Muscle of leg (tissue), 16 donors: ENCODE measurements at places on chromosomes 16 and 17. TPM values are rescaled to one million over a fixed set of nuclear protein-coding genes. Genes with fewer than 3 reads are reported as not detected.

DNA sequence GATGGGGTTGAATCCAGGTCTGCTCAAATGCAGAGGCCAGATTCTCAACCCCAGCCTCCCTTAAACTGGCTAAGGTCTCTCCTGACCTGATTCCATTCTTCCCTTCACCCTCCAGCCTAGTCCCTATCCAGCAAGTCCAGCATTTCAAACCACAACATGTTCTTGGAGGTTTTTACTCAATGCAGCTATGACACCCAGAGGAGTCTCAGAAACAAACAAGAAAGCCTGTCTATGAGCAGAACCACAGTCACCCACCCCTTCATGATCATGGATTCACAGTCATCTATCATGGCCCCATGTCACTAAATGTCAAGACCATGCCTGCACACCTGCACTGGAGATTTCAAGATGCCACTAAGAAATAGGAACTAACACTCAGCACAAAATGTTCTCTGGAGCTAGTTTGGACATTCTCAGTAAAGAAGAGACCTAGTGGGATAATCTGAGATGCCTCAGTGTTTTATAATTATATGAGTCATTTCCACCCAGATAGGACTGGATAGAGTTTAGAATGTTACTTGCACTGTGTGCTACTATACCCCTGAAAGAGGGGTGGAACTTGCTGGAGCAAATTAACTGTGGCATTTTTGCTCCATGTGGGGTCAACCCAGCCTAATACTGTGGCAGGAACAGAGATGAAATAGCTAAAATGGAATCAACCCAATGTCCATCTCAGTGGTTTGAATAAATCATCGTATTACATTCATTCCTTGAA is 9.5 kb upstream of the METTL22 start:
- DNase-seq: no peak

DNA sequence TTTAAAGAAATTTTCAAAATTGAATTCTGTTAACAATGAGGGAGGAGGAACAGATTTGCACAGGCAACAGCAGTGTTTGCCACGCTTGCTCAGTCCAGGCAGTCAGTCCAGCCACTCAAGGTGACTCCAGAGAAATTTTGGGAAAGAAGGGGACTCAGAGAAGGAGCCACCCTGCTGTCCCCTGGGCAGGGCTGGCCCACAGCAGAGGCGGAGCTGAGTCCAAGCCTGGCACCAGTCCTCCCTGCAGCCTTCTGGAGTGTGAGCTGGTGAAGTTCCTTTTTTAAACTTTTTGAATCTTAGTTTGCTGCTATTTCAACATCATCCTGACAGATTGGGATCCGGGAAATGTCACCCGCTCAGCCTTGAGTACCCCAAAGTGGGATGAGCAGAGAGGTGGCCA is 14.5 kb upstream of the SLC47A2 start:
- DNase-seq: no peak

- no peak for DNase-seq
These were observed 21.0 kb downstream of the ACE start for GRCh38 chr17:63497708-63498483.

- DNase-seq: no peak
These were observed 112.0 kb upstream of the SMURF2 start for GRCh38 chr17:64773836-64774761.

DNA sequence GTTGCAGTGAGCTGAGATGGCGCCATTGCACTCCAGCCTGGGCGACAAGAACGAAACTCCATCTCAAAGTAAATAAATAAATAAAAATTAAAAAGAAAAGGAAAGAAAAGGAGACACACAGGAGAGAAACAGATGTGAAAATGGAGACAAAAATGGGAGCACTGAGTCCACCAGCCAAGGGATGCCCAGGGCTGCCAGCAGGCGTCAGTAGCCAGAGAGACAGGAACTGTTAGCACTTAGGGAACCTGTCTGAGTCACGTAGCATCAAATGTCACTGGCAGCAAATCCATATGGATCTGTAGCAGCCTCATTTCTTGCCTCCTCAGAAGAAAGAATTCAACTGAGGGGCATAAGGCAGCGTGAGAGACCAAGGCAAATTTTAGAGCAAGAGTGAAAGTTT is 79.7 kb downstream of the CYLD start:
- DNase-seq: no peak

DNA sequence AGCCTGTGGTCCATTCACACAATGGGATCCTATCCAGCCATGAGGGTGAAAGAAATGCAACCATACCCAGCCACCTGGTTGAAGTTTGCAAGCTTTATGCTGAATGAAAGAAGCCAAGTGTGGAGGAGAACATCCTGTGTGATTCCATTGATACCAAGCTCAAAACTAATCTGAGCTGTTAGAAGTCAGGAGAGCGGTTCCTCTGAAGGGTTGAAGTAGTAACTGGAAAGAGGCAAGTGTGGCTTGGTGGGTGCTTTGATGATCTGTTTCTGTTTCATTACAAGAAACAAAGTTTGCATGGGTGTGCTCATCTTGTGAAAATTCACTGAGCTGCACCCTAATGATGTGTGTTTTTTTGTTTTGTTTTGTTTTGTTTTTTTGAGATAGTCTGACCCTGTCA is 99.4 kb downstream of the SALL1 start:
- DNase-seq: no peak

DNA sequence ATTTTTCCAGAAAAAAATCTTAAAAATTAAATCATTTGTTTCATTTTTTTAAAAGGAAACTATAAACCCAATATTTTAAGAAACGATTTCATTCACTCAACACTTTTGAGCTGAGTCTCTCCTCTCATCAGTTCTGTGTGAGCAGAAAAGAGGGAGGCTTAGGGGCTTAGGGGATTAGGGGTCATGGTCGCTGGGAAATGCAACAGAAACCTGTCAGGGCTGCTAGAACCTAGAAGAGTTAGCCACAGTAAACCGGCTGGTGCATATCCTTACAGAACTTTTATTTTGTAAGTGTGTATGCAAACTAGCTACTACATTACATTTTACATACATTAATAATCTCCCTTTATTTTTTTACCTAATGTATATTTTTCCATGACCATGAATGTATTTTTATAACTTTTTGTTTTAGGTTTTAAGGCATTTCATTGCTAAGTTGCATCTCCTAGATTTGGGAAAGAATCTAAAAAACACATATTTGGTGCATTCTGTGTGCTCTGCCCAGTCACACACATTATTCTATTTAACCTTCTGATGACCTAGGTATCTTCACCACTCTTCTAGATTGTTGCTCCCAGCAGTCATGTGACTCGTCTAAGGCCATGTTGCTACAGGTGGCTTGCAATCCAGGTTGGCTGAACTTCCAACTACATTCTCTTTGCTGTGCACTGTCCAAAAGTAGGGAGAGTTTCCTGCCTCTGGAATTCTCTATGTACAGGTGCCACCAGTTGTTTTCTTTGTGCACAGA is 24.4 kb downstream of the TBC1D3B start:
- DNase-seq: no peak

DNA sequence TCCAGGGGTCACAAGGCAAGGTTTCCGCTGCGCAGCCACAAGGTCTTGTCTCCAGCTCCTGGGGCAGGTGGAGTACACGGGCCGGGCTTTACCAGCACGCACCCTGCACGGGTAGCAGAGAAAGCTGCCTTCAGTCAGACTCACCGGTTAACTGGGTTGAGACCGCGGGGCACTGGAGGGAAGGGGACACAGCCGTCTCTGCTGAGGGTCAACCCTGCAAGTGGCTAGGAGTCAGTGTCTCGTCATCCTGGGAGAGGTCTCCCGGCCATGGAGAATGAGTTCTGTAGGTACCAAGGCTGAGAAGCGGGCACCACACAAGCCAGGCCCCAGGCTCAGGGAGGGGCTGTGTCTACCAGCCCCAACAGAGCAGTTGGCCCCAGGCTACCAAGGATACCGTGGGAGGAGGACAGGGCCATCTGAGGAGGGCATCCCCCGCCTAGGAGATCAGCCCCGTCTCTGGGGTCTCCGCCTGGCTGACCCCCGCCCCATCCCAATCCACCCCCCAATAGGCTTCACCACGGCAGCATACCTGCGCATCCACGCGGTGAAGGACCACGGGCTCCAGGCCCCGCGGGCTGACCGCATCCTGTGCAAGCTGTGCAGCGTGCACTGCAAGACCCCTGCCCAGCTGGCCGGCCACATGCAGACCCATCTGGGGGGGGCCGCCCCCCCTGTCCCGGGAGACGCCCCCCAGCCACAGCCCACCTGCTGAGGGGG is 2.8 kb upstream of the PRRT2 start:
- no peak for DNase-seq

- DNase-seq: no peak
These were observed 18.3 kb upstream of the CACNG4 start for GRCh38 chr17:66946251-66946650.

GRCh38 chr17:56305007-56305406 is 151.7 kb downstream of the ANKFN1 start:
- no peak for DNase-seq

- peak; percentile 92 for DNase-seq
These were observed 54.6 kb downstream of the USP10 start for GRCh38 chr16:84754353-84754856.

IL21R gene
- 0.22 TPM for polyA plus RNA-seq

CEMP1 gene
- polyA plus RNA-seq: 0.65 TPM

CRHR1 gene
- polyA plus RNA-seq: 0.75 TPM

FBXW10B gene
- 0.85 TPM for polyA plus RNA-seq

RNU2-1 gene
- polyA plus RNA-seq: not detected
